ENCODE measurements at places on chromosomes 11 and 22.
A peak's percentile ranks its signal among the peaks of the same experiment; 100 is the strongest.

GRCh38 chr11:43736502-43737200 lies 56.1 kb downstream of the HSD17B12 start:
- DNase-seq = peak; percentile 41

- no peak for DNase-seq
Measured at GRCh38 chr11:40187295-40187694, 1272.2 kb downstream of the LRRC4C start.

- peak; percentile 3 for DNase-seq
Measured at GRCh38 chr11:116257092-116257491, 515.7 kb downstream of the BUD13 start.

- DNase-seq = no peak
Measured at GRCh38 chr22:21857481-21857914, 9.9 kb downstream of the MAPK1 start.

DNA sequence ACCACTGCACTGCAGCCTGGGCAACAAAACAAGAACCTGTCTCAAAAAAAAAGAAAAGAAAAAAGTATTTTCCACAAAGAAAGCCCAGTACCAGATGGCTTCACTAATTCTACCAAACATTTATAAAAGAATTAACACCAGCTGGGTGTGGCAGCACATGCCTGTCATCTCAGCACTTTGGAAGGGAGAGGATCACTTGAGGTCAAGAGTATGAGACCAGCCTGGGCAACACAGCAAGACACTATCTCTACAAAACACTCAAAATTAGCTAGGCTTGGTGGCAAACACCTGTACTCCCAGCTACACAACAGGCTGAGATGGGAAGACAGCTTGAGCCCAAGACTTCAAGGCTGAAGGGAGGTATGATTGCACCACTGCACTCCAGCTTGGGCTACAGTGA lies 20.1 kb downstream of the RSF1 start:
- DNase-seq = peak; percentile 44

DNA sequence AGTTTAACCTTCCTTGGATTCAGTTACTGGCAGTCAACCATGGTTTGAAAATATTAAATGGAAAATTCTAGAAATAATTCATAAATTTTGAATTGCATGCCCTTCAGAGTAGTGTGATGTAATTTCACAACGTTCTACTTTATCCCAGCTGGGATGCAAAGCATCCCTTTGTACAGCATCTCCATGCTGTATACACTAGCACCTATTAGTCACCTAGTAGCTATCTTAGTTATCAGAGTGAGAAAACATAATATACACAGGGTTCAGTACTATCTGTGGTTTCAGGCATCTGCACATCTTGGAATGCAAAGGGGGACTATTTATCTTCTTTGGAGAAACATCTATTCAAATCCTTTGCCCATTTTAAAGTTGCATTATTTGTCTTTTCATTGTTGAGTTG lies 30.8 kb downstream of the CBL start:
- no peak for DNase-seq

- DNase-seq = no peak
Measured at GRCh38 chr11:78901831-78902230, 327.2 kb upstream of the NARS2 start.

DNA sequence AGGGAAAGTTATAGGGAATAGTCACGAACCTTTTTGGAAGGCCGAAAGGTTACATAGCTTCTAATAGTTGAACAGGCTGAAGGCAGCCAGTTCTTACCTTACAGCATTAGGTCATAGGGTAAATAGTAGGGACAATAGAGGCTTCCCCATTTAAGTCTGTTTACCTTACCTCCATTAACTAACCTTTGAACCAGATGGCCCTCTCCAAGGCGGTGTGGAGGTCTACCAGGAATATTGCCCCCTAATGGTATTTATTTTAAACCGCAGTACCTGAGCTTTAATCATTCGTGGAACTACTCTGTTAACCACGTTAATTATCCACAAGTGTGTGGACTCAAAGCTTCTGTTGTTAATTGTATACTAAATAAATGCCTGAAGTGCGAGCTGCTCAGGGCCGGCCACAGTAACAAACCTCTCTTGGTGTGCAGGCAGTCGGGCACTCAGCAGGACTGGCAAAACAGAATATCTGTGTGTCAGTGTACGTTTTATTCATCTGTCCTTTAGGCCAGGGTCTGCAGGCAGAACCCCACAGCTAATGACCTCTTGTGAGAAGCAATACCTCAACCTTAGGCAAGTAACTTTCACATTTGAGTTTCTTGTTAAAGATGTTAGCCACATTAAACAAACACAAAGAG lies 81.7 kb downstream of the PRCP start:
- DNase-seq = no peak

DNA sequence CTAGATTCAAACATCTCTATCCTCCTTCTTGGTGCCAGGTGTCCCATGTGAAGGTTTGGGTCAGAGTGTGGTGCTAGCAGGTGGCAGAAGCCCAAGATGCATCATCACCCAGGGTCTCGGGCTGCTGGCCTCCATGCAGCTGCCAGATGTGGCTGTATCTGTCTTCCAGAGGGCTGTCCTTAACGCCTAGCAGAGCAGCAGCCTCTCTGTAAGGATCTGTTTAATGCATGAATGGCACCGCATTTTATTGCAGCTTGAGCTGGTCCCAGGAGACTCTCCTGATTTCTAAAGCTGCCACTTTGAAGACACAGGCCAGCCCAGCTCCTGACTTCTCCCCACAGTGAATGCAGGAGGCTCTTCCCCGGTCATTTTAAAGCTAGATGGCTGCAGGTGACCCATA lies 26.3 kb downstream of the SLC1A2 start:
- no peak for DNase-seq

DNA sequence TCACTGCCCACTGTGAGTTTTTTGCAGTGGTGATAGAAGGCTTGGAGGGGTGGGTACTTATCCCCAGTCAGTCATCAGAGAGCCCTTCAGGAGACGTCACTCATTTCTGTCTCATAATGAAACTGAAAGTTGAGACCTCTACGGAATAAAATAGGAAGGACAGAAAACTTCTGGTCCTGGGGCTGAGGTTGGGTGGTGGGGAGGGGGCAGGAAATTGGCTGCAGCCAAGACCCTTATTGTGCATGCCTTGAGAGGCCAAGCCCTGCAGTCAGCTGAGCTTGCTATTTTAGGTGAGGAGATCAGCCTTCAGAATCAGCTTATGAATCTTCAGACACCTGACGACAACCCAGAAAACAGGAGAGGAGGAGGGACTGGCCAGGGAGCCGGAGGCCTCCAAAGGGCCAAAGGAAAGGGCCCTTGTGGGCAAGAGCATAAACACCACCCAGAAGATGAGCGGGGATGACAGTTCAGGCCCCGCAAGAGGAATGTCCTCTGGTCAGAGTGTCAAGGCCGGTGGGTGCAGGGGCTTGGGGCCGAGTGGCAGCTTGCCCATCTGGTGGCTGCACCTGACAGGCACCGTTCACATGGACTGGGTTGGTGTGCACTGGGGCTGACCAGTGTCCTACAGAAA lies 17.9 kb upstream of the ADA2 start:
- DNase-seq = peak; percentile 28

DNA sequence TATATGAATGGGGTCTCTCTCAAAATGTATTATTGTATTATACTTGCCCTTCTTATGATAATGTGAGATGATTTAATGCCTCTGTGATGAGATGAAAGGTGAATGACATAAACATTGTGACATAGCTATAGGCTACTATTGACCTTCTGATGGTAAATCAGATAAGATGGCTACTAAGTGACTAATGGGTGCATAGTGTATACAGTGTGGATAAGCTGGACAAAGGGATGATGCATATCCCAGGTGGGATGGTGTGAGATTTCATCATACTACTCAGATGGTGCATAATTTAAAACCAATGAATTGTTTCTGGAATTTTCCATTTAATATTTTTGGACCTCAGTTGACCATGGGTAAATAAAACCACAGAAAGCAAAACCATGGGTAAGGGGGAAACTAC lies 243.5 kb downstream of the SBF2 start:
- DNase-seq = no peak

- no peak for DNase-seq
Measured at GRCh38 chr11:69114362-69114761, 41.4 kb upstream of the SMIM38 start.

GRCh38 chr11:36103933-36104530 lies 160.2 kb downstream of the LDLRAD3 start:
- DNase-seq = peak; percentile 68

DNA sequence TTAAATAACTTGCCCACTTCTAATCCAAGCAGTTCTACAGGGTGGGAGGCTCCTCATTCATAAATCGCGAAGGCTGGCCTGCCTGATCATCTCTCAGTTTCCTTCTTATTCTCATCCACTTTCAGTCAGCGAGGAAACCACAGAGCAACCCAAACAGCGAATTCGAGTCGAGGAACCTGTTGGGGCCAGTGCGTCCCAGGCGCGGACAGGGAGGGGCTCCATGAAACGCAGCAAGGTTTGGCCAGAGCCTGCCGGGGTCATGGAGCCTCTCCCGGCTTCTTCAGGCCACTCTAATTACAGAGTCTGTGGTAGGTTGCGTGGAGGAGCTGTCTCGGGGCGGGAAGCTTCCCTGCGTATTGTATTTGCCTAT lies 741 bp upstream of the NAV2 start:
- no peak for DNase-seq

GRCh38 chr11:121590772-121591404 lies 138.1 kb upstream of the SORL1-AS1 start:
- no peak for DNase-seq

- DNase-seq = peak; percentile 84
Measured at GRCh38 chr11:118145285-118146227, 7.1 kb downstream of the SCN4B start.

GRCh38 chr11:29448246-29448877 lies 568.5 kb downstream of the KCNA4 start:
- DNase-seq = peak; percentile 8

- DNase-seq = no peak
Measured at GRCh38 chr11:44920451-44920850, 30.2 kb downstream of the TP53I11 start.

DNA sequence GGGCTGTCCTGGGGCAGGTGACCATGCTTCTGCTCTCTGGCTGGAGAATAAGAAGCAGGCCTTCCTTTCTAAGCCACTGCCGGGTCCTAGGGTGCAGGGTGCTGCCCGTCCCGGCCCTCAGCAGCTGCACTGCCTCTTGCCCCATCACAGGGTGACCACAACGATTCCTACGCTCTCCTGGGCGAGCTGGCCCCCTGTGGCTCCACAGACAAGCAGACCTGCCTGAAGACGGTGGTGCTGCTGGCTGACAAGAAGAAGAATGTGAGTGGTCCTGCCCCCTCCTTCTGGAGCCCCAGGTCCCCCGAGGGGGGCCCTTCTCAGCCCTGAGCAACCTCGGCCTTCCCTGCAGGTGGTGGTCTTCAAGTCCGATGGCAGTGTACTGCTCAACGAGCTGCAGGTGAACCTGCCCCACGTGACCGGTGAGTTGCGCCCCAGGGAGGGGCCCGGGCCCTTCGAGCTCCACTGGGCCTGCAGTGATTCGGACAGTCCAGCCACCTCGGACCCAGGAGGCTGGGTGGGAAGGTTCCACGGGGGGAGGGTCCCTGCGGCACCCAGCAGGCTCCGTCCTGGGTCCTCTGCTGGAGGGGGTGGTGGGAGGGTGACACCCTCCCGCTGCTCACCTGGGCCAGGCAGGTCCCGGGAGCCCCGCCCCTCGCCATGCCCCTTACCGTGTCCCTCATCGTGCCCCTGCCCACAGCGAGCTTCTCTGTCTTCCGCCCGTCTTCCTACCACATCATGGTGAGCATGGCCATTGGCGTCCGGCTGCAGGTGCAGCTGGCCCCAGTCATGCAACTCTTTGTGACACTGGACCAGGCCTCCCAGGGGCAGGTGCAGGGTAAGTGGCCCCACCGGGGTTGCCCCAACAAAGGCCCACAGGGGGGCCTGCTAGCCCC lies 8.3 kb downstream of the MUC2 start:
- no peak for DNase-seq

GRCh38 chr11:66450560-66450959 lies 11.9 kb upstream of the MRPL11 start:
- no peak for DNase-seq

GRCh38 chr11:119167933-119168332 lies 592 bp upstream of the NLRX1 start:
- DNase-seq = no peak

DNA sequence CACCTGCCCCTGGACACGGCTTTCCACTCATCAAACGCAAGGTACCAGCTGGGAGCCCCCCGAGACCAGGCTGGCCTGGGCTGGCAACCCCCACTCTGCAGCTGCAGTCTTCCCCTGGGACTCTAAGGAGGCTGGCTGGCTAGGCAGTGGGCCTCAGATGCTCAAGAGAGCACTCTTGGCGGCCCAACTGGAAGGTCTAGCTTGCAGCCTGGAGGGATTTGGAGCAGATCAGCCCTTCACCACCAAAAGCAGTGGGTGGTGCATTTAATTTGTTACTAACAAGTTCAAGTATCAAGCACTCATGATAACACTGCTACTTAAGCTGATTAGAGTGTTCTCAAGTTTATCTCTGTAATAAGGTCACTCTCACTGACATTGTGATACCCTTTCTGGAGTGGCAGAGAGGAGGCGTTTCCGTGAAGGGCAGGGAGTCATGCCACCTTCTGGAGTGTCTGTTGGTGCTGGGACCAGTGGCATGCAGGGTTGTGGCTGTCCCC lies 21.5 kb downstream of the C22orf23 start:
- no peak for DNase-seq

GRCh38 chr11:106331176-106331575 lies 253.7 kb downstream of the AASDHPPT start:
- DNase-seq = no peak

DNA sequence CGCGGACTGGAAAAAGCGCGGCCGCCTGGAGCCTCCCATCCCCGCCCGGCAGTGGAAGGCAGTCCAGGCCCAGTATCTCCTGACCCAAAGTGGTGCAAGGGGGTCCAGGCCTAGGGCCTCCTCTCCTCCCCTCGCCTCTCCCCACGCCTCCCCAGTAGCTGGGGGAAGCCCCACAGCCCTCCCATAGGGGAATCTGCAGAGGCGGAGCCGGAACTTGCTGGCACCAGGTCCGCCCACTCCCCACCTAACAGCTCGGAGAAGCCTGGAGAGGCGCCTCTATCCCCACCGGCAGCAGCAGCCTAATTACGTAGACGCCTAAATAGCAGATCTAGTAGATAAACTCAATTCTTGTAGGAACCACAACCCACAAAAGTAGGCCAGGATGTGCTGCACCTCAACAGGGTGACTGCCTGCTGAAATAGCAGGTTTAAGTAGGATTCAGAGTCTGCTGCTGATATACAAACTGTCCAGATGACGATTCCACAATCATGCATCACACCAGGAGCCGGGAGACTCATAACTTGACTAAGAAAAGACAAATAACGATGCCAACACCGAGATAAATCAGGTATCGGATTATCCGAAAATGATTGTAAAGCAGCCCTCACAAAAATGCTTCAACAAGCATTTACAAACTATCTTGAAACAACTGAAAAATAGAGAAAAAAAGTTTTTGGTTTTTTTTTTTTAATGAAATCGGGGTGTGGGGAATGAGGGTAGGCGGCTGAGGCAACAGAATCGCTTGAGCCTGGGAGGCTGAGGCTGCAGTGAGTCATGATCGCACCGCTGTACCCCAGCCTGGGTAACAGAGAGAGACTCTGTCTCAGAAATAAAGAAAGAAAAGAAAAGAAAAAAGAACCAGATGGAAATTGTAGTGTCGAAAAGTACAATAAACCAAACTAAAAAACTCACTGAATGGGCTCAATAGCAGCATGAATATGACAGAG lies 11.4 kb upstream of the BRD1 start:
- peak; percentile 82 for DNase-seq

Data from hematopoietic multipotent progenitor cell treated with erythropoietin and hydrocortisone succinate and interleukin-3 and kit ligand, for 4 days (in vitro differentiated cells).